DMS 273 treated with DMSO at 0.1 percent for 48 hours (cell line): ENCODE measurements at places on chromosomes 13 and 19.

DNA sequence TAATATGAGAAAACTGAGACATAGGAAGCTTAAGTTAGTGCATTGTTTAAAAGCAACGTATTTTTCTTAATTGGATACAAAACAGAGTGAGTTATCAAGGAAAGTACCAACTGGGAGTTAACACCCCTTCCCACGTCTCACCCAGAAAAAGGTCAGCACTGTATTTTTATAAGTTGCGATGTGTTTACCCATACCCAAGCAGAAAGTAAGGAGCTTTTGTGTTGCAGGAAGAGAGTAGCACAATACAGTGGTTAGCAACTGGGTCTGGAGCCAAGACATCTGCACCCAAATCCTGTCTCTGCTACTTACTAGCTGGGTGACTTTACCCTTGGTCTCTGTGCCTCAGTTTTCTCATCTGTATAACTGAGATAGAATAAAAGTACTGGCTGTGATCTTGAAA, 34.3 kb downstream of the FAM216B start:
- DNase-seq: no peak

DNA sequence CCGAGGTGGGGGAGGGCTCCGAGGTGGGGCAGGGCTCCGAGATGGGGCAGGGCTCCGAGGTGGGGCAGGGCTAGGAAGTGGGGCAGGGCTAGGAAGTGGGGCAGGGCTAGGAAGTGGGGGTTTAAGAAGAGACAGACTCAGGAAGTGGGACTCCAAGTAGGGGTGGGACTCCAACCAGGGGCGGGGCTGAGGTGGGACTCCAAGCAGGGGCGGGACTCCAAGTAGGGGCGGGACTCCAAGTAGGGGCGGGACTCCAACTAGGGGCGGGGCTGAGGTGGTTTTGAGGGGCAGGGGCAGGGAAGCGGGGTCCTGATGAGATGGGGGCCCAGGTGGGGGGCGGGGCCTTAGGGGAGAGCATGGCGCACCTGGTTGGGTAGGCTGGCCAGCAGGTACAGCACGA, 13.6 kb downstream of the CFD start:
- no peak for DNase-seq

DNA sequence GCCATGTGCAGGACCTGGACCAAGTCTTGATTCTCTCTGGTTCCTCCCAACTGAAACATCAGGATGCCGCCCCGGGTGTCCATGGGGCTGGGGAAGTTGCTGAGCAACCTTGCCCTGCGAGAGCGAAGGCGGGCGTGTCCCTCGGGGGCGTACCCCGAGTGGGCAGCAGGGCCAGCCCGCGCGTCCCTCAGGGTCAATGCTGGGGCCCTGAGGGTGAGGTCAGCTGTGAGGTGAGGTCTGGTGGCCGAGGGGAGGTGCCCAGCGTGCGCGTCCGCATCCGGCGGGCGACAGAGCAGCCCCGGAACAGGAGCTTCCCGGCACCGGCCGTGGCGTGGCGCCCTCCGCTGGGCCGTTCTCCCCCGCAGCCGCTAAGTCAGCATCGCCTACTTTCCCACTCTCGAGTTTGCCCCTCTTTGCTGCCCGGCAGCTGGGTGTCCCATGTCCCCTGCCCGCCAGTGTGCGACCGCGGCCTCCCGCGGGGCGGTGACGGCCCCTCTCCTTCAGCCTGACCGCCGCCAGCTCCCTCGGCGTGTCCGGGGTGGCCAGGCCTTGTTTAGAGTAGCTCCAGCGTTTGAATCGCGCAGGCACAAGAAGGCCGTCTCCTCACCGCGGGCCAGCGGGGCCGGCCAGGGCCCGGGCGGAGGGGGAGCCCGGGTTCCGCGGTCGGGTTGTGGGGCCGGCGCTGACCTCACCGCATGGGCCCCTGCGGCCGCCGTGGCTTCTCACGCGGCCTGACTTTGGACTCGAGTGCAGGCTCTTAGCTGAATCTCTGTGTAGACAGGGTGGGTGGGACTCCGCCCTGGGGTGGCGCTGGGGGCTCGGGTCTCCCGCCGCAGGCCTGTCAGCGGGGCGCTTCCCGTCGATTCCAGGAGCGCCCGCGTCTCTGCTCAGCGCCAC, 33.0 kb downstream of the GJA3 start:
- DNase-seq: no peak

GRCh38 chr13:40101708-40102359, 446.4 kb downstream of the COG6 start:
- no peak for DNase-seq

DNA sequence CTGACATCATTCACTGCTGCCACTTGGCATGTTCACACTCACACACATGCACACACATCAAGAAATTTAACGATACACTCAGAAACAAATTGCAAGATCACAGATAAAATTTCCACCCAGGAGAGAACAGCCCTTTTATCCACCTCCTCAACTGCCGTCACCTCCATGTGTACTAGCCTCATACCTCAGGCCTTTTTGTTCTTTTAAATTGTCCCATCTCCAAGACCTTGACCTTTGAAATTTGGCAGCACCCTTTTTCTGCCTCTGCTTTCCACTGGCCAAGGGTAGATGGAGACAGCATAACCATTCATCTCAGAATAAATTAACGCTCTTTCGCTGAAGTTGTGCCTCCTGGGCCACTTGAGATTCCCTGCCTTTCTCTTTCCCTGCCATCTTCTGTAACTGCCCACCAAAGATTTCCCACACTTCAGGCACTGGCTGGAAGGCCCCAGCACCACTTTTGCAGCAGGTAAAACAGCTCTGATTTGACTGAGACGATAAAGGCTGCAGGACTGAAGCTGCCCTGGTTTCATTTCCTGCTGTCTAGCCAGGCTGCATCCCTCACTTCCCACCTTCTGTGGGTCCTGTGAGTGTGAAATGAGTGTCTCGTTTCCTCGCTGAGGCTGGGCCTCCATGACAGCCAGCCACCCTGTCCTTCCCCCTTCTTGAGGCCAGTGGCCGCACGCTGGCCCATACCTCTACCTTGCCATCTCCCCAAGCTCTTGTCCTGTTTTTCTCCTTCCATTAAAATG, 39.3 kb downstream of the MBNL2 start:
- DNase-seq: no peak

DNA sequence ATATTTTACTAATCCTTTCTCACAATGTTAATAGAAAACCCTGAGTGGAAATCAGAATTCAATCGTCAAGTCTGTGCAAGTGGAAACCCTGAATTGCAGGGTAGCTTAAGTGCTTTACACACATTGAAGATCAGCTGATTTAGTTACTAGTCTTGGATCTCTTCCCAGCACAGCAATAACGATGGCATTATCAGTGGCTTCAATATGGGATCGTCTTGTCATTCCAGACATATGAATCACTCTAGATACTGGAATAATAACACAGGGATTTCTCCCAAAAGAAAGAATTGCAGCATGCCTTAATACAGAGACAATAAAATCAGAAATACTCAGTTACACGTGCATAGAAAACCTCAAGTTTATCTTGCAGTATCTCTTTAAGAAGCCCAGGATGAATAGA, 12.6 kb upstream of the METTL21C start:
- DNase-seq: no peak

GRCh38 chr13:71865874-71866334, 1.1 kb downstream of the DACH1 start:
- DNase-seq: no peak

DNA sequence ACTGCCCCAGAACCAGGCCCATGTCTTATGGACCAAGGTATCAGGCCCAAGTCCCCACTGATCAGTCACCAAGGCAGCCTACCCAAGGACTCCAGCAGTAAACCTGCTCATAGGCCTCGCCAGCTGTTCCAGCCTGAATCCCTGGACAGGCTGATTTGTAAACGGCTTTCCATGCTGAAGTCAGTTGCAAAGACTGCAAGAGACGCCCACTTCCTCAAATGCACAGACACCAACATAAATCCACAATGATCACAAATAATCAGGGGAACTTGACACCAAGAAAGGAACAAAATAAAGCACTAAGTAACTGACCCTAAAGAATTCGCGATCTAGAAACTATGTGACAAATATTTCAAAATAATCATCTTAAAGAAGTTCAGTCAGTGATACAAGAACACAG, 75.2 kb downstream of the RXFP2 start:
- DNase-seq: no peak

DNA sequence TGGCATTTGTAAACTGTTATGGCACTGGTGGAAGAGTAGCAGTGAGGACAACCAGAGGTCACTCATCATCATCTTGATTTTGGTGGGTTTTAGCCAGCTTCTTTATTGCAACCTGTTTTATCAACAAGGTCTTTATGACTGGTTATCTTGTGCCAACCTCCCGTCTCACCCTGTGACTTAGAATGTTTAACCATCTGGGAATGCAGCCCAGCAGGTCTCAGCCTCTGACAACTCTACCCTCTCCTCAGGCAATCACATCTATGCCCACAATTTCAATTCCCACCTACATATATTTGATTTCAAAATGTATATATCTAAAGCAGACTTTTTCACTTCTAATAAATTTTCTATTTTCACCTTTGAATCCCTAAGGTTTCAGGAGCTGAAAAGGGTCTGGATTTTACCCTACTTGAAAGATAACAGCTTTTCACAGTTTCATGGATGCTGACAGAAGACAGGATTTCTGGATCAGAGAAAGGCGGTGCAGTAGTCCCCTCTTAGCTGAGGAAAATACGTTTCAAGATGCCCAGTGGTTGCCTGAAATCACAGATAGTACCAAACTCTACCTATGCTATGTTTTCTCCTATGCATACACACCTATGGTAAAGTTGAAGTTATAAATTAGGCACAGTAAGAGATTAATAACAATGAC, 1171.8 kb downstream of the DIAPH3 start:
- no peak for DNase-seq
